ENCODE measurements at places on chromosomes 1 and 21. TPM values are rescaled to one million over a fixed set of nuclear protein-coding genes. Genes with fewer than 3 reads are reported as not detected.

The CGN gene
- total RNA-seq: not detected

The AUNIP gene
- total RNA-seq: 1.8 TPM

The PDZK1 gene
- total RNA-seq: 0.97 TPM

The S100A2 gene
- total RNA-seq: 6.8 TPM

The OR2T29 gene
- total RNA-seq: not detected

The PIGR gene
- not detected for total RNA-seq

The MROH9 gene
- total RNA-seq: 0.36 TPM

The TDRD10 gene
- total RNA-seq: not detected

The MSH4 gene
- total RNA-seq: 0.12 TPM

The COL8A2 gene
- total RNA-seq: 38.0 TPM

The PERM1 gene
- total RNA-seq: not detected

The KCNH1 gene
- 6.3 TPM for total RNA-seq

The MCOLN3 gene
- 0.97 TPM for total RNA-seq

The RCOR3 gene
- total RNA-seq: 31.8 TPM

The OR2T33 gene
- not detected for total RNA-seq

The ARHGEF11 gene
- 70.6 TPM for total RNA-seq

The VWA5B1 gene
- total RNA-seq: not detected

The SPRR3 gene
- not detected for total RNA-seq

The SERPINC1 gene
- total RNA-seq: not detected

The TMPRSS15 gene
- total RNA-seq: not detected

The GJB5 gene
- total RNA-seq: not detected

The SPRR2G gene
- not detected for total RNA-seq

The LIN28A gene
- not detected for total RNA-seq

The DNALI1 gene
- total RNA-seq: 5.3 TPM

The CD34 gene
- 1.9 TPM for total RNA-seq

The C1QB gene
- not detected for total RNA-seq

The KANK4 gene
- total RNA-seq: 0.49 TPM

The ATP1B1 gene
- 6.3 TPM for total RNA-seq

The KRTAP10-3 gene
- total RNA-seq: not detected

The OR2G6 gene
- not detected for total RNA-seq

The PLA2G2F gene
- total RNA-seq: not detected

The FCRL5 gene
- total RNA-seq: not detected

The SIKE1 gene
- total RNA-seq: 59.7 TPM

The LRRC71 gene
- total RNA-seq: not detected

The CCDC30 gene
- 1.3 TPM for total RNA-seq

The PSMB2 gene
- total RNA-seq: 19.8 TPM

The KIF2C gene
- total RNA-seq: 2.6 TPM

The HDAC1 gene
- total RNA-seq: 73.0 TPM

The YBEY gene
- total RNA-seq: 8.4 TPM

The NUP210L gene
- total RNA-seq: 0.16 TPM

The ADAMTS4 gene
- total RNA-seq: 15.5 TPM

The NBPF6 gene
- total RNA-seq: not detected

The SLC9C2 gene
- total RNA-seq: not detected

Measured in hair follicle dermal papilla cell (primary cell).